Activated T-helper 9 cell treated with anti-CD3 and anti-CD28 coated beads, Interleukin-2, amount 50 U/mL, for 16 hours (primary cell): ENCODE measurements at places on chromosomes 11 and 22.

DNA sequence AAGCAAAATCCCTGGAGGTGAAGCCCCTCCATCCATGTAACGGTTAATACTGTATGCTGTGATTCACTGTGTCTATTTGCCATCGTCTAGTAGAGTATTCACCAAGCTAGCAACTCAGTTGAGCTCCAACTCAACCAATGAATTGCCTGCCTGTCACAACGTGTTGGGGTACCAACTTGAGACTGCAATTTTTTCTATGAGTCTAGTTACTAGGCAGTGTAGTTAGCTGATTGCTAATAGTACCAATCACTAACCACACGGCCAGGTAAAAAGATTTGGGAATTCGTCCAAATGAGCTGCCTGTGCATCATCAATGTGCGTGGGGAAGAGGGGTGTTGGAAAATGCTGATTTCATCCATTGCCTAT is 1.0 kb upstream of the BTG4 start:
- no peak for DNase-seq

- DNase-seq, result no peak
These were observed 24.3 kb downstream of the IZUMO1R start for GRCh38 chr11:94328587-94329080.

DNA sequence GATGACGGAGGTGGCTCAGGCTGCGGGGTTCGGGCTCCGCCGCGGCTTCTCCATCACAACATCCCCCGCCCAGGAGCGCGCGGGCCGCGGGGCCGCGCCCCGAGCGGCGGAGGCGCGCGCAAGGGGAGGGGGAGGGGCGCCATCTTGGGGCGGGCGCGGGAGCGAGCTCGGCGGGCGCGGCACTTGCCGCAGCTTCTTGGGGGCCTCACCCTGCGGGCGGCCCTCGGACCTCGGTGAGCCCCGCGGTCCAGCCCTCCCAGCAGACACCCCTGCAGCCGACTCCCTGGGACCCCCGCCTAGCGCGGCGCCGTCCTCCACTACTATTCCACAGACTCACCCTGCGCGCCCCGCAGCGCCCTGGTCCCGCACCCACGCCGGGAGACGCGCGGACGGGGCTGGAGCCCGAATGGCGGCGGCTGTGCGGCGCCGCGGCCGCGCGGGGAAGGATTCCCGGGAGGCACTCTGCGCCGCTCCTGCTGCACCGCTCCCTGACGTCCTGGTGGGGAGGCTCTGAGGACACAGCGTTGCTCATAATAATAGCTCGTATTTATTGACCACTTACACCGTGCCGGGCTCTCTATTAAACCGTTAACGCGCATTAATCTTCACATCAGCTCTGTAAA is at the start of gene APBB1:
APBB1 (minus strand) TSS at position 86 of the 623 bp plus-strand sequence. CDS start 7,747 bp downstream, outside the sequence.
- peak; percentile 64 for DNase-seq

DNA sequence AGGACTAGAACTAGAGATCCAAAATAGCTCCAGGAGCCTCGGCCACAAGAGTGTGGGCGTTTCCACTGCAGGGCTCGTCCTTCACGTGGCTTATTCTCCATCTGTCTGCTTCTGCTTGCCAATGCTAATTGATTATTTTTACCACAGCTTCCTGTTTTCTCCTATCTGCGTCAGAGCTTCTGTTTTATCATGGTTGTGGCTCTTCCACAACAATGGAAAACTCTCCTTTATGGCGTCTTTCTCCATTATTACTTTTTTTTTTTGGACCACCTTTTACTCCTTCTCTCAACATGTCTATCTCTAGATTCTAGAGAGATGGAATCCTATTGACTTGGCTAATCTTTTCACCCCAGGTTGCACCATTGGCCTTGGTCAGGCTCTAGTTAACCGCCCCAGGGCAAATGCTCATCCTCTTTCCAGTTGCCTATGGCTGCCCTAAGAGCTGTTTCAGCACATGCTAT is 25.9 kb downstream of the CAT start:
- no peak for DNase-seq

DNA sequence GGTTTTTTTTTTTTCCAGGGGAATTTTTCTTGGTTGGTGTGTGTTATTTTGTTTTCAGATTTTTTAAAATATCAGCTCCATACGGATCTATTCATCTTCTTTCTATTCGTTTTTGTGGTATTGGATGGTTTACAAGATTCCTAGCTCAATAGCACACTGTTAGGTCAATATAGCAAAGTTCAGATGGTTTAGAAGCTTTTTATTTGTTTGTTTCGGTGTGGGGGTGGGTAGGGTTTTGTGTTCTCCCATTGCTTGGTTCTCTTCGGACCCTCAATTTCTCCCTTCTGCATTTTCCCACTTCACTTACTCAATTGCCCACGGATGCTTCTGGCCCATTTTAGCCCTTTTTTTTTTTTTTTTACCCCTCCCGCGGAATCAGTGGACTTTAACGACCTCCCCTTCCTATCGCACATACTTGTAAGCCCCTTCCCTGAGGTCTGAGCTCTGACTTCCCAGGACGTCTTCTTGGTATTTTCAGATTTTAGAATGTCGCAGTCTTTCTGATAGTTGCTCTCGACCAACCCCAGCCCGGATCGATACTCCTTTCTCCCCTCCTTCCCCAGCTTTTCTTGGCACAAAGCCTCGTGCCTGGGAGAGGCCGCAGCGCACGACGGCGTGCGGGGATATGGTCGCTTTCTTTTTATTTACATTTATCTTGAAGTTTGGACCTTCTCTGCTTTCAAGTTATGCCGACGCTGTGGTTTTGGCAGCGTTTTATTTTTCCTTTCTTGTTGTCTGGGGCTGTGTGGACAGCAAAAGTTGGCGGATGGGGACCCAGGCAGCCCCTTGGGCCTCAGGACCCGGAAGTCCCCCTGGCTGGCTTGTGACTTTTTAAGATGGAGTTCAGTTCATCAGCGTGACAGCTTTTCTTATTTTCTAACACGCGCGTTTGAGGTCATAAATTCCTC is 4.4 kb upstream of the SPDYC start:
- no peak for DNase-seq

DNA sequence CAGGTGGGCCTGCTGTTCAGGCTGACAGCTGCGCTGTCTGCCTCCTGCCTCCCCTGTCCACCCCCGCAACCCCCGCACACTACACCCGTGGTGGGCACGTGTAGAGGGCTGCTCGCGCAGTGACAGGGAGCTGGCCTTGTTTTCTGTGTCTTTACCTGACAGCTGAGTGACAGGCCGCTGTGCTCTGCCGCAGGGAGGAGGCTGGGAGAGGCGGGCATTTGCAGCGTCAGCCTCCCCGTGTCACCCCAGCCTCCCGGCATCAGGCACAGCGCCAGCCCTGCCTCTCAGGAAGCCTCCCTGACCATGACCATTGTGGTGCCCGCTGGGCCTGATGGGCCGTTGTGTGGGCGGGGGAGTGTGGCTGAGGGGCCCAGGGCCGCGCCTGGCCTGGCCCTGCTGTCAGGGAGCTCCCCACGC is 32.0 kb upstream of the RELT start:
- DNase-seq, result no peak

- DNase-seq, result peak; percentile 81
These were observed at the start of gene EFCAB6 for GRCh38 chr22:43812149-43812842. EFCAB6 (minus strand) TSS chr22:43812305; CDS start chr22:43782318, 29,987 bp downstream.

DNA sequence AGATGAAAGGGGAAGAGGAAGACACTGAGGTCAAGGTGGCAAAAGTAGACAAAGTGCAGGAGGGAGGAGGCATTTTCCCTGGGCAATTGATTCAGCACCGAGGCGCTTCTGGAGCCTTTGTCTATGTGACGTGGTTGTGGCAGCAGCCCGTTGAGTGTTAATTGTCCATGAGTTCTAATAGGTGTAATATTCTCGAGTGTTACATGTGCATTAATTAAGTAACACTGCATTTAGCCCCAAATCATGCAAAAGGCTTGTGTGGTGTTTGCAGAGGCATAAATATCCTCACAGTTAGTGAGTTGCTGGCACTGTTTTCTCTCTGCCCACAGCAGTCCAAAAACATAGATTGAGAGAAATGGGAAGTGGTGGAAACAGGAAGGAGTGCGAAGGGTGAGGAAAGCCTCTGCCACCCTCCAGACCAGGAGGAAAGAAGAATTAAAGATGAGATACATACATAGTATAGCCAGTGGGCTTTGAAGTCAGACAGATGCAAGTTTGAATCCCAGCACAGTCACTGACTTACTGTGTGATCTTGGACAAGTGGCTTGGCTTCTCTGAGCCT is 361.2 kb downstream of the MN1 start:
- no peak for DNase-seq

- DNase-seq, result peak; percentile 25
These were observed 16.0 kb upstream of the PRG2 start for GRCh38 chr11:57406337-57406904.
